ENCODE measurements at places on chromosomes 16 and 17.

DNA sequence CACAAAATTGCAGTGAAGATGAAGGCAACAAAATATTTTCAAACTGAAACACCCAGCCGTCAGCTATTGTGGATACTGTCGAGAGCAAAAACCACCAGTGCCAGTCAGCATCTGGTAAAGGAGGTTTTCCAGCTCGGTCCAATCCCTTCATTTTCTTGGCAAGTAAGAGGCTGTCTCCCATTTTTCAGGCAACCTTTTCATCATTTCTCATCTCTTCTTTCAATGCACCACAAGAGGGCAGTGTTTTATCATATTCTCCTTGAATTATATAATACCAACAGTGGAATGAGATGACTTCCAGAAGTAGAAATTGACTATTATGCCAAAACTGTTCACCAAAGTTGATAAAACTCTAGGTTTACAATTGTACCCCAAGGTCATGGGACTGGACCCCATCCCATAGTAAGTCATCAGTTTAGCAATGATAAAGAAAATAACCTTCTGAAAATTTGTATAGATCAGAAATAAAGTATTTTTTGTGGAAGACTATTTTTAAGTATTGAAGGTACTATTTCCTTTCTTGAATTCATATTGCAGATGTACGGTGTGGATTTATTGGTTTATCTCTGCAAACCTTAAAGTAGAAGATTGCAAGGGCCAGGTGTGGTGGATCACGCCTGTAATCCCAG lies 16.8 kb downstream of the NQO1 start:
- DNase-seq = peak; percentile 64

DNA sequence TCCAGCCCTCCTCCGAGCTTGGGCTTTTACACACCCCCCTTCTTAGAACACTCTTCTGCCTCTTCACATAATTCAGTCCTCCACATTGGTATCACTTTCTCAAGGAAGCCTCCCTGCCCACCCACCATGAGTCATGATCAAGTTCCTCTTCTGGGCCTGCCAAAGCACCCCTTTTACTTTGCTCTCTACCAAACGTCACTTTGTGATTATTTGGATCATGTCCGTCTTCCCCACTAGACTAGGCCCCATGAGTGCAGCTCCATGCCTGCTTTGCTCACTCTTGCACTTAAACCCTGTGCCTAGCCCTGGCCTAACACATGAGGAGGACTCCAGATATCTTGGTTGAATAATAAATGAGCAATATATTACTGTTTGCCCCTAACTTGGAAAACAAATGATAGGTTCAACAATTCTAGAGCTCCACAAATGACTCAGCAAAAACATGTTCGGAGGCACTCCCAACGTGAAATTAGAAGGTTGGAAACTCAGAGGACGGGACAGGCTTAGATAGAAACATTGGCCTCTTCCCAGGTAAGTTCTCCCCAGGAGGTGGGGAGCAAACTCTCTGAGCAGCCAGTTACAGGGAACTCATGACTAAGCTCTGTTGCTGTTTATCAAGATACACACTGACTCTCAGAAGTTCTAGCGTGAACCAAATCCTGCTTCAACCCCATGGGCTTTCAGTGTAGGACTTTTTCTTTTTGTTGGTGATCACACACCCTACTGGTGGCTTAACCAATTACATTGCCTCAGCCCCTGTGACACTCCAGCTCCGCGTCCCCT lies 28.3 kb downstream of the G6PC1 start:
- DNase-seq = peak; percentile 52

- DNase-seq = no peak
Observed at GRCh38 chr17:60224064-60224463, 74.3 kb downstream of the CA4 start.

GRCh38 chr16:70349783-70350182 lies 3.1 kb downstream of the DDX19A start:
- no peak for DNase-seq
